ENCODE measurements at places on chromosomes 2 and 18.

- DNase-seq = no peak
Measured at GRCh38 chr18:46629361-46629760, 27.7 kb downstream of the LOXHD1 start.

GRCh38 chr2:64456293-64456692 is 2.3 kb downstream of the LGALSL start:
- no peak for DNase-seq

DNA sequence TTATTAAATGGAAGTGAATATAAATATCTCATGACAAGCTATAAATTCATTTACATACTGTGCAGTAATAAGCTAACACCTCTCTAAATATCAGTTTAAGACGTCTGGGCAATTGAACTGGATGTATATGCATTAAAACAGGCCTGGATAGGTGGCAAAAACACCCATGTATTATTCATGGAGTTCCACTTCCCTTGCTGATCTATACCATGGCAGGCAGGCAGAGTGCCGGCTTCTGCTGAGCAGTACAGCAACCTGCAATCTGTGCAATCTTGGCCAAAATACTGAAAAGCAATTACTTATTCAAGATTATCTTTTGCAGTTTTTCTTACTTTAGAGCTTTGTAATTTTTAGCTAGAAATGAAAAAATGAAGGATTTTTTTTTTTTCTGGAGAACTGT is 112.1 kb upstream of the PIEZO2 start:
- no peak for DNase-seq

DNA sequence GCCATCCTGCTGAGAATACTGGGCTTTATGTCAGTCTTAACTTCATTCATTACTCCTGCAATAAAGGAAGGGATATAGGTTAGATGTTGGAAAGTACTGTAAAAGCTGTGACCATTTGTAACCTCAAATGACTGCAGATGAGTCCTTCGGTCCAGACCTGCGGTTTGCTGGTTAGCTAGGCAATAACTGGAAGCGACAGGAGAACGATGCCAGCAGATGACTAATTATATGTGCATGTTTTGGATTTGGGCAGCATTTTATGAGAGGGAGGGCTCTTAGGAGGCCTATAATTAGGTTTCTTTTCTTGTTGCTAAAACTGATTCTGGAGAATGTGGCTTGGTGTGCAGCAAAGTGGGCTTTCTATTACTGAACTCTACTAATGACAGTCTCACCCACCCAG is 205.6 kb downstream of the TMEM182 start:
- no peak for DNase-seq

- no peak for DNase-seq
Measured at GRCh38 chr2:182668671-182669070, 47.4 kb upstream of the DNAJC10 start.

- DNase-seq = no peak
Measured at GRCh38 chr18:48051945-48052840, 121.7 kb upstream of the SMAD2 start.

GRCh38 chr18:53784253-53784652 is 440.2 kb downstream of the MBD2 start:
- DNase-seq = no peak

DNA sequence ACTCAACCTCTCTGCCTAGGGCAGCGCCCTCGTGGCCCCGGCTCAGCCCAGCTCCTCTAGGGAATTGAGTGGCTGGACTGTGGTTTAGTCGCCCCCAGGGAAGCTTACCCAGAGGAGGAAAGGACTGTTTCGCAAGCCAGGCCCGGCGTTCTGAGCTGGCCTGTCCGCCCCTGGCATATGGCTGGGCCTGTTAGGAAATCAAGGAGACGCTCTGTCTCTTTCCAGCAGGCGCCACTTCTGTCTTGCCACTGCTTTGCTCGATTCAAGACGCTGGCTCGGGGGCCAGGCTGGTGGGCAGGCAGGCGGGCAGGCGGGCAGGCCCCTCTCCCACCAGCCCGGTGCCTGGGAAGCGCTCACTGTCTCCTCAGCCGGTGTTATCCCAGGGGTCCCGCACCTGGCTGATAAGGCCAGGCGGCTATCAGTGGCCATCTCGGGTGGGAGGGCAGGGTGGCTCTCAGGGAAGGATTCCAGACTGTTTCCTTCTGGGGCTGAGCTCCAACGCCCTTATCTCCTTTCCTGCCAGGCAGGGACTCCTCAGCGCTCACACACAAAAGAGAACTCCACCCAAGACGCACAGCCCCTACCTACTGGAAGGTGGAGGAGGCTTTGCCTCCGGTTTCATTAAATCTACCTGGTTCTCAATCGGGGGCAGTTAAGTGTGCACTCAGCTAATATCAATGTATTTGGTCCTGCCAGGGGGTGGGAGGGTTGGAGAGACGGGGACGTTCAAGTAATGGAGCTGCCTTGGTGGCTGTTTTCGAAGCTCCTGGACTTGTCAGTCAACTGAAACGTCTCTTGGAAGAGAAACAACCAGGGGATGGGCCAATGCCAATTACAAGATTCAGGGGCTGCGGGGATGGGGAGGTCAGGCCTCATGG is 109.1 kb downstream of the SMAD7 start:
- no peak for DNase-seq

DNA sequence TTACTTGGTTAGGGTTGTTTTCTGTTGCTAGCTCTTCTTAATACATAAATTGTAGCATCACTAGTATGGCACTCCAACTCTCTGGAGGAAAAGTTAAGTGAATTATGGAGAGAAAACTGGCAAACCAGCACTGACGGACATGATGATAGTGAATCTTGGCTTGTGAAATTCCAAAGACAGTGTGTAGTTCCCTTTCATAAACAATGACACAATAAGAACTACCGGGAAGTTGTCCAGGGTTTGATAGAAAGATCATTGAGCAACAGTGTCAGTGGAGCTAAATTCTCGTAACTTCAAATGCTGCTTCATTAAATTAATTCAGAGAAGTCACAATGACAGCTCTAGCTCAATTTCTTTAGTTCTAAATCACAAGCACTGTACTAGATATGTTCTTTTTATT is 66.5 kb downstream of the RIT2 start:
- no peak for DNase-seq

- no peak for DNase-seq
Measured at GRCh38 chr2:85578243-85579180, 1.1 kb downstream of the VAMP8 start.

GRCh38 chr2:159130302-159130701 is 156.2 kb downstream of the WDSUB1 start:
- DNase-seq = no peak

DNA sequence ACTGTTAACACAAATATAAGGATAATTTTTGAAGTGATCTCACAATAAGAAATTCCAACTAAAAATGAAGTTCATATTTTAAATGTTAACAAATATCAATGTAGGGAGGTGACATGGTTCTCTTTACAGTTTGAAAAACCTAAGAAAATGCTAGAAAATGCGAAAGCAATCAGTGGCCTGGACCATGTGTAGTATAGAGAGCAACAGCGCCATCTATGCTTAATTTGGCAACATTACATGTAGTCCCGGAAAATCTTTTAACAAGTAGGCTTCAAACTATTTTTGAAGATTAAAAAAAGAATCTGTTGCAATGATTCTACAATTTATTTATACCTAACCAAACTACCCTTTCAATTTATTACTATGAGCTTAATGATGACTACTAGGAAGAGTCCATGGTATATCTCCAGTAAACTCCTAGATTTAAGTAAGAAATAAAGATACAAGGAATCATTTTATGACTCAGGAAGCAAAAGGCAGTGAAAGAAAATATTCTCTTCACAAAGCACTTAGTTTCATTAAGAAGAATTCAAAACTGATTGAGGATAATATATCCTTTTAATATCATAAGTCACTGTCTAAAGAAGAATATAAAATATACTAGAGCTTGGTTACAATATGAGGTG is 33.3 kb downstream of the NDUFA10 start:
- no peak for DNase-seq

DNA sequence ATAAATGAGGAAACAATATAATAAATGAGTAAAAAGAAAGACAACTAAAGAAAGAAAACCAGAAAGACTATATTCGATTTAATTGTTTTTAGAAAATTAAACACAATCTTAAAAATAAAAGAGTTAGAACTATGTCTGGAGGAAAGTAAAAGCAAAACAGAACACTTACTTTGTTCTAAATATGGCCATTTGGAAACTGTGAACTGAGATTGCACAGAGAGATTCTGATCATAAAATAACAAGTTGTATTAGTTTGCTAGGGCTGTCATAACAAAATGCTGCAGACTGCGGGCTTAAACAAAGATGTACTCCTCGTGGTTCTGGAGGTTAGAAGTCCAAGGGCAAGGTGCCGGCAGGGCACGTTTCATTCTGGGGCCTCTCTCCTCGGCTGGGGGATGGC is 128.1 kb upstream of the AQP4 start:
- no peak for DNase-seq

DNA sequence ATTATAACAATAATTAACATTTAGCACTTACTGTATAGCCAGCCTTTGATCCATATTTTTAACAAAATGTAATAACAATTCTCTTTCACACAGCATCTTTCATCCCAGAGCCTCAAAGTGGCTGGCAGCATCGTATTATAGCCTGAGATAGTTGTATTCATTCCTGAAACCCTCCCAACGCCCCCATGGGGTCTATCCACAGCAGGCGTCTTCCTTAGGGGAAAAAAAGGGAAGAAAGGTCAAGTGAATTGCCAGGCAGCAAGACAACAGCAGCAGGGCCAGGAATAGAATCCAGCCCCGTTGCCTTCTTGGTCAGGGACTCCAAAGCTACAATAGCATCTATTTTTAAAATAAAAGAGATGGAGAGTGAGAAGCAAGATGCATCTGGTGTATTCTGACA is 424.4 kb upstream of the ID2 start:
- no peak for DNase-seq

- no peak for DNase-seq
Measured at GRCh38 chr18:70377857-70378701, 89.2 kb downstream of the SOCS6 start.

DNA sequence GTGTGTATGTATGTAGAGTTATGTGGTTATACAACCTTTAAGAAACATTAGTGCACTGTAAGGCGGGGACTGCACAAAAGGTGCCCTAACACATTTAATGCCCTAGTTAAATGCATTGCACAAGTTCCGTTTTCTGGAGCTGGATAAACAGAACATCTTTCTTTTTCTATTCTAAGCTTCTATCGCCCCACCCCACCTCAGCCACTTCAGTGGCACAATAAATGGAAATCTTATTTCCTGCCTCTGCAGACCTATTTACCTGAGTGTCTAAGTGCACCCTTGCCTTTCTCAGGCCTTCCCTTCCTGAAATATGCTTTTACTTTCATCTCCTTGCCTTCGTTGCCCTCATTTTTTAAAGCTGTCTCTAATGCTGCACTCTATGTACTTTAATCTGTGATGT is 123.5 kb downstream of the TANC1 start:
- DNase-seq = no peak

DNA sequence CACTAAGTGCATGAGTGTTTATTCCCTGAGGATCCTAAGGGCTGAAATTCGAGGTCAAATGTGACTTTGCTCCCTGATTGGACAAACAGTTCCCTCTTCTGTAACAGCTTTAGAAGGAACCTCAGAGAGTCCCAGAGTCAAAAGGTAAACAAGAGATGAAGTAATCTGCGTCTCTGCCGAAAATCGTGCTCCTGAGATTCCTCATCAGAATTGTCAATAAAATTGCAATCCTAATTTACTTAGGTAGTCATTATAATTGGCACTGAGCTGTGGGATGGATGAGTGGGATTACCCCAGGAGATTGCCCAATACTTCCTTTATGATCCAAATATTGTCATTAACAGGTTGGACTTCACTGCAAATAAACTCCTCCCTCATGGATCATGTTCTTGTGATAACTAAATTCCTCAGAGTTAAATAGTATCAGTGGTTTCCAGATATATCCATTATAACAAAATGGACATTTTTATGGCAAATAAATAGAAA is 907 bp upstream of the SUCLG1 start:
- DNase-seq = no peak

DNA sequence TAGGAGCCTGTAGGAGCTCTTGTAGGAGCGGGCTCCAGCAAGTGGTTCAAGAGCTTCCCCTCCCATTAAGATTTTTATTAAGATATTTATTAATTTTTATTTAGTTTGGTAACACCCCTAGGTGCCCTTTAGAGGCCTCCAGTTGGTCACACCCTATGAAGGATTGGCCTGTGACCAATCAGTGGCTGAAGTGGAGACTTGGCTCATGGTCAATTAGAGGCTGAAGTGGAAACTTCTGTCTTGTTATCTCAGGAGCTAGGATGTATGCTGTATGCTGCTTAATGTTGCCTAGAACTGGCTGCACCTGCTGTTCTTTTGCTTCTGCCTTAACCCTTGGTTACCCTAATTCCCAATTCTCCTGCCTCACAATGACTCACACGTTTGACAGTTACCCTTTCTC is 48.7 kb downstream of the DHRS9 start:
- no peak for DNase-seq

DNA sequence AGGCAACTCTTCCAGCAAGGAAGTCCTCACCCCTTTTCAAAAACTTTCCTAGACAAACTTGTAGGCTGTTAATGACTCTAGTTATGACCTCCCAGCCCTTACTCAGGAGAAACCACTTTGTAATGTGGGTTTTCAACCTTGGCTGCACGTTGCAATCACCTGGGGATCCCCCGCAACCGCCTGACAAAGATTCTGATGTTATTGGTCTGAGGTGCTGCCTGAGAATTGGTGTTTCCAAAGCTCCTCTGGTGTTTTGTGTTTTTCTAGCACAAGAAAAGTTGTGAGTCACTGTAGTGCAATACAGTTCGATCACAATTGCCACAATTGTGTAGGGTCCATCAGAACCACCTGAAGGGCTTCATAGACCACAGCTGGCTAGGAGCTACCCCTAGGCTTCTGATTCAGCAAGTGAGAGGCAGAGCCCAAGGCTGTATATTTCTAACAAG is 121.6 kb downstream of the SP100 start:
- DNase-seq = no peak

DNA sequence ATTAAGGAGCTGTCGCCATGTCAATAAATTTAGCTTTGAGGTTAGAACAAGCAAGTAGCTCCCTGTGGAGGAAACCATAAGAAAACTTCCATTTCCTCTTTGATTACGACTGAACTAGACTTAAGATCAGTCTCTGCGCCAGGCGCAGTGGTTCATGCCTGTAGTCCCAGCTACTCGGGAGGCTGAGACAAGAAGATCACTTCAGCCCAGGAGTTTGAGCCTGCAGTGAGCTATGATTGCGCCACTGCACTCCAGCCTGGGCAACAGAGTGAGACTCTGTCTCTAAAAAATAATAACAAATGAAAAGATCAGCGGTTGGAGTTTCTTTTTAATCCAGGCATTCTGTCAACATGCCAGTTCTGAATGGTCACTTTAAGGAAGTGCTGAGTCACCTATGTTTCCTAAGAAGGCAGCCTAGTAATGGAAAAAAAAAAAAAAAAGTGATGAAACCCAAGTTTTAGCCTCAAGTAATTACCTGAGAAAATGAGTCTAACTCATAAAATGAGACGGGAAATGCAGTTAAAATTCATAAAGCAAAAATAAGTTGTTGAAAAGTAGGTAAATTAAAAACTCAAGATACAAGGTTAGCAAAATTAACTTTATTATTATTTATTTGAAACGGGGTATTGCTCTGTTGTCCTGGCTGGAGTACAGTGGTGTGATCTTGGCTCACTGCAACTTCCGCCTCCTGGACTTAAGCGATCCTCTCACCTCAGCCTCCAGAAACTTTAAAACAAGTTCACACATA is 10.2 kb downstream of the C18orf32 start:
- no peak for DNase-seq

Measured in activated naive CD4-positive, alpha-beta T cell (primary cell).